ENCODE measurements at places on chromosomes 1 and 21. TPM values are rescaled to one million over a fixed set of nuclear protein-coding genes. Genes with fewer than 3 reads are reported as not detected.

The TRIM67 gene
- total RNA-seq = not detected

GRCh38 chr1:84936116-84936810 is 43.3 kb upstream of the LPAR3 start:
- peaks cover 15% of the 10 kb centered on the region for H3K27me3 ChIP-seq
- H3K4me1 ChIP-seq = no peaks in the 10 kb centered on the region
- H3K36me3 ChIP-seq = peaks cover 7% of the 10 kb centered on the region

GRCh38 chr1:83717785-83718184 is 281.1 kb downstream of the TTLL7 start:
- H3K4me1 ChIP-seq = no peaks in the 10 kb centered on the region
- H3K4me3 ChIP-seq = no peak overlapping the region
- H3K27ac ChIP-seq = no peak overlapping the region
- no peak for DNase-seq

GRCh38 chr1:100879422-100879821 is 15.2 kb downstream of the EXTL2 start:
- H3K4me3 ChIP-seq = no peak overlapping the region
- H3K4me1 ChIP-seq = no peaks in the 10 kb centered on the region
- DNase-seq = no peak
- H3K36me3 ChIP-seq = no peaks in the 10 kb centered on the region
- no peak overlapping the region for H3K27ac ChIP-seq
